CD4-positive, alpha-beta T cell treated with Interleukin-17A for 4 hours (primary cell): ENCODE measurements at places on chromosomes 2 and 18.

GRCh38 chr2:25912851-25913695, 34.8 kb upstream of the ASXL2 start:
- DNase-seq, result no peak

GRCh38 chr2:226059961-226060627, 660.6 kb downstream of the NYAP2 start:
- no peak for DNase-seq

DNA sequence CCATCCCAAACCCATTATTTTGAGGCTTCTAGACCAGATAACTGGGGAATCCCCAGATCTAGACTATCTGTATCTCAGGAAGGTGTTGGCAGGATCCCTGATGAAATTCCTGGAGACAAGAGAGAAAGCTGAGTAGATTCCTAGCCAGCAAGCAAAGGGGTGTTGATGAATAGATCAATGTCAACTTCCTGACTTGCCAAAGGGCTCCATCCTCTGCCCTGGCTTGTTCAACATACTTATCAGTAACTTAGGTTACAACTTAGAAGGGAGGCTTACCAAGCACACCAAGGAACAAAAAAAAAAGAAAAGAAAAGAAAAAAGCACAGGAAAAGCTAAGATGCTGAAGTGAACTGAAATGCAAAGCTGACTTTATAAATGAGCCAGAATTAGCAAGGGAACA, 53.3 kb downstream of the TNS1 start:
- no peak for DNase-seq

GRCh38 chr2:45771261-45771660, 119.8 kb downstream of the PRKCE start:
- no peak for DNase-seq

DNA sequence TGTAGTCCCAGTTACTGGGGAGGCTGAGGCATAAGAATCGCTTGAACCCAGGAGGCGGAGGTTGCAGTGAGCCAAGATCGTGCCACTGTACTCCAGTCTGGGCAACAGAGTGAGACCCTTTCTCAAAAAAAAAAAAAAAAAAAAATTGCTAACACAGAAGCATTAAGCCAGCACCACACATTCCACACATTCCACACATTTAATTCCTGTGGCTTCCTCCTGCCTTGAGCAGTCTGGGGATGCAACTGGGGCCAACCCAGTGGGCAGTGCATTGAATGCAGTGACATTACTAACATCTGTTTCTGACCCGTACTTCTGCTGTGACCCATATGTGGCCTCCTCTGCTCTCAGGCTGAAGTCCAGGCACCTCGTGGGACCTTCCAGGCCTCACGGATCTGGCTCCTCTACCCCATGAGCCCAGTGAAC, 107.0 kb downstream of the BCL2L11 start:
- no peak for DNase-seq

DNA sequence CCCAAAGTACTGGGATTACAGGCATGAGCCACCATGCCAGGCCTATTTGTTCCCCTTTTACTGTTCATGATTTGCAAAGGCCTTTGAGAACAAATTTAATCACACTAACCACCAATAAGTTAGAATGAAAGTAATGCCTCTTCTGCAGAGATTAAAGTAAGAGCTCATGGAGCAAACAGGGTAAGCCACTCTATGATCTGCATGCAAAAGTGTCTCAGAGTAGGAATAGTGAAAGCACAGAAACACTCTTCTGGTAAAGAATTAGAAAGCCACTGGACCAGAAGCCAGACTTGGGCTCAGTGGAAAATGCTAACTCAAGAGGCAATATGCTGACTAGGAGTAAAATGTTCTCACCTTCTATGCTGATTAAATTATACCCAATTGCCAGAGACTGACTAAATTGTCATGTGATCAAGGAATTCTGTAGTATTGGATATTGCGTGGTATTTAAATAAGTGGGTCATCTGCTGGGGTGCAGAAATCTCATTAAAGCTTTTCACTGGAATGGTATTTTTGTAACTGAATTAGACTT, 235.3 kb upstream of the ERBB4 start:
- DNase-seq, result no peak

GRCh38 chr2:126808929-126809328, 89.8 kb upstream of the TEX51 start:
- no peak for DNase-seq

GRCh38 chr2:221915926-221916325, 343.8 kb upstream of the EPHA4 start:
- DNase-seq, result no peak

GRCh38 chr2:48540237-48540935, 10.4 kb downstream of the STON1 start:
- no peak for DNase-seq

- no peak for DNase-seq
Observed at GRCh38 chr2:181371782-181372645, 85.2 kb upstream of the ITGA4 start.

DNA sequence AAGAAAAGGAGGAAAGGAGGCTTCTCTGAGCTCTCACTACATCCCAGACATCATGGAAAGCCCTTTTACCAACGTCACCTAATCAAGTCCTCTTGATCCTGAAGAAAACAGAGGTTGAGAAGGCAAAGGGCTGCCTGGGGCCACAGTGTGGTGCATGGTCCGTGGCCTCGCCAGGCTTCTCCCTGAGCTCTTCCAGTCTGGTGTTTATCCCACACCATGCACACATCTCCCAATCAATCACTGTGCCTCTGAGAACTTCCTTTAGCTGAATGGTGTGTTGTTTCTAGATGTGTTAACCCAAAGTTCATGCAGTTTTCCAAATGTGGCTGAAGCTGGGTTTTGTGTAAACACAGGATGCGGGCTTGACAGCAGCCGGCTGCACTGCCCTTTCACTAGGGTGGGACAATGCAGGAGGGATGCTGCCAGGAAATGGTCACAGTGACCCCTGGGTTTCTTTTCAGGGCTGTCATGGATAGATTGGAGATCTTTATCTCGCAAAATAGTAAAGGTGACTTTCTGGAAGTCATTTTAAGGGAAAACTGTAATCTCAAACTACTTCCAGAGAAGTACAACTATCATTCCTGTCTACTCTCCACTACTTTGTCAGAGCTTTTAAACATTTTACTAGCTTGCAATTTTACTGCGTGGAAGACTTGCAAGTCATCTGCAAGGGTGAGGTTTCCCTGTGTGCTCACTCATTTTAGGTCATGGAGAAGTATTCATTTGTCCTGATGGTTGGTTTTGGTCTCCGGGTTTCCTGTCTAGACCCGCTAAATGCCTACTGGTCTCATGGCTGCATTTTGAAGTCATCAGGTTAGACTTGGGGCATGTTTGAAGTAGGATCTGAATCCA, 54.6 kb downstream of the IL1R2 start:
- DNase-seq, result no peak

GRCh38 chr2:102736110-102736409, 25.8 kb upstream of the TMEM182 start:
- no peak for DNase-seq

- no peak for DNase-seq
Observed at GRCh38 chr2:3597567-3597966, 2.7 kb downstream of the COLEC11 start.

GRCh38 chr2:205989271-205990071, 96.5 kb downstream of the INO80D start:
- no peak for DNase-seq

- DNase-seq, result no peak
Observed at GRCh38 chr2:233022561-233022960, 9.5 kb upstream of the NGEF start.

DNA sequence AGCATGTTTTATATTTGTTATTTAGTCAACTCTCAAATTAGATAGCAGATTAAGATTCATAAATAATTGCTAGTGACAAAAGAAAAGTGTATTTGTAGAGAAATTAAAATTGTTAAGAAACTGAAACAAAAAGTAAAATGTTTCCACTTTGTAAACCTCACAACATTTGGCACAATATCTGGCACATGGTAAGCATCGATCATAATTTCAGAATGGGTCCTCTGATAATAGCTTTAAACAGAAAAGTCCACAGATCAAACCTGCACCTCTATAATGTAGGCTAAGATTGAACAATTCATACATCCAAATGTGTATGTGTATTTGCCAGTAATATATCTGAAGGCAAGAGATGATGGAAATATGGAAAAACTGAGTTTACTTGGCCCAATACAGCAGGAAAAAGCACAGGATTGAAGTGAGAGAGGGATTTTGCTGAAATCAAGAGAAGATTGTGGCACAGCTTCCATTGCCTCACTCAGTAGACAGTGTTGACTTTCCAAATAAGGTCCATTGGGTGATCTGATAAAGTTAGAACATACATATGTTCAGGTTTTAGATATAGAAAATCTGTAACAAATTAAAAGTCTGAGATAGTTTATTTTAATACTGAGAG, 39.4 kb downstream of the COBLL1 start:
- no peak for DNase-seq

DNA sequence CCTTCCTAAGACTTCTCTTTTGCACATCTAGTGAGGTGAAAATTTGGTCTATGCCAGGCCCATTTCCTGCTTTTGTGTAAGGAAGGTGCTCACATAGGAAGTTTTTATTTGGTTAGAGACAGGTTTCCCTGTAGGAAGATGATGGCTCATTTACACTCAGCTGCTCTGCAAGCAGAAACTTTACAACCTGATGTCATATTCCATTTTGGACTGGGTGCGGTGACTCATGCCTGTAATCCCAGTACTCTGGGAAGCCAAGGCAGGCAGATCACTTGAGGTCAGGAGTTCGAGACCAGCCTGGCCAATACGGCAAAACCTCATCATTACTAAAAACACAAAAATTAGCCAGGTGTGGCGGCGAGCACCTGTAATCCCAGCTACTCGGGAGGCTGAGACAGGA, 35.8 kb downstream of the CASP10 start:
- DNase-seq, result no peak

DNA sequence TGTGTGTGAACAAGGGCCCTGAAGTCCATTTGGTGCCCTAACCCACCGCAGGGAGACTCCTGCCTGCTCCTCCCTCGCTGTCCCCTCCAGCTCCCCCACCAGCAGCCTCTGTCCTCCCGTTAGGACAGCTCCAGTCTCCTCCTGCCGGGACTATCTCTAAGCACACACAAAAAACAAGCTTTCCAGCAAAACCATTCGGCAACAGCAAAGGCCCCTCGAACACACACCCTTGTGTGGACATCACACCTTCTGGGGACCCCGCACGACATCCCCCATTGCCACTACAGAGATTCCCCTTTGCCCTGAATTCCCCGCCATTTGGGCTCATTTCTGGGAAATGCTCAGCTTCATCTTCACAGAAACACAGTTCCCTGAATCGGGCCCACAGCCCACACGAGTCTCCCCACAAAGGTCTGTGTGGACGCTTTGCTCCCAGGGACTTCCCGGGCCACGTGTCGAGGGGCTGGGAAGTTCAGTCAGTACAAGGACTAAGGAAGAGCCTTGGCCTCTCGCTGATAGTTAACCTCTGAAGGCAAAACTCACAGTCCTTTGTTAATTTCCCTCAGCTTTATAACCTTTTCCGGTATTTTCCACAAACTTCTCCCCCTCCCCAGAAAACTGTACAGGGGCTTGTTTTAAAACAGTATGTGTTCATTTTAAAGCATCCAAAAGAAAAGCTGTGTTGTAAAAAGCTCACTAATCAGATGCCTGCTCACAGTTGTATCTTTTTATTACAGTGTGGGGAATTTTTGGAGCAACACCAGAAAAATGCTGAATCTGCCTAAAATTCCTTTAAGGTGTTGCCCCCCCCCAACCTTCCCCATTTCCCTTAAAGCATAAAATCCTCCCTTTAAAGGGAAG, 25.9 kb downstream of the SMAD7 start:
- DNase-seq, result peak; percentile 2

- DNase-seq, result no peak
Observed at GRCh38 chr2:163909411-163910080, 173.7 kb upstream of the FIGN start.

DNA sequence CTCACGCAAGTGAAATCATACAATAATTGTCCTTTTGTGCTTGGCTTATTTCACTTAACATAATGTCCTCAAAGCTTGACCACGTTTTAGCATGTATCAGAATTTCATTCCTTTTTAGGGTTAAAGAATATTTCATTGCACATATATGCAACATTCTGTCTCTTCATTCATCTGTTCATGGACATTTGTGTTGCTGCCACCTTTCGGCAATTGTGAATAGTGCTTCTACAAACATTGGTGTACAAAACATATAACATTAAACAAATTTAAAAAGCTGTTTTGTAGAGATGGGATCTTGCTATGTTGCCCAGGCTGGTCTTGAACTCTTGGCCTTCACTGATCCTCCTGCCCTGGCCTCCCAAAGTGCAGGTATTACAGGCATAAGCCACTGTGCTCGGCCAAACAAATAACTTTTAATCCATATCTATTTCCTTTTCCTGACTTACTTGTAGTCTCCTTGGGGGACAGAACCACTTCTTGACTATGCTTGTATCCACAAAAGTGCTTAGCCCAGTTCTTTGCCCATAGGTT, 209.3 kb downstream of the SLC4A3 start:
- no peak for DNase-seq

- DNase-seq, result no peak
Observed at GRCh38 chr2:25039126-25039525, 2.8 kb upstream of the EFR3B start.

DNA sequence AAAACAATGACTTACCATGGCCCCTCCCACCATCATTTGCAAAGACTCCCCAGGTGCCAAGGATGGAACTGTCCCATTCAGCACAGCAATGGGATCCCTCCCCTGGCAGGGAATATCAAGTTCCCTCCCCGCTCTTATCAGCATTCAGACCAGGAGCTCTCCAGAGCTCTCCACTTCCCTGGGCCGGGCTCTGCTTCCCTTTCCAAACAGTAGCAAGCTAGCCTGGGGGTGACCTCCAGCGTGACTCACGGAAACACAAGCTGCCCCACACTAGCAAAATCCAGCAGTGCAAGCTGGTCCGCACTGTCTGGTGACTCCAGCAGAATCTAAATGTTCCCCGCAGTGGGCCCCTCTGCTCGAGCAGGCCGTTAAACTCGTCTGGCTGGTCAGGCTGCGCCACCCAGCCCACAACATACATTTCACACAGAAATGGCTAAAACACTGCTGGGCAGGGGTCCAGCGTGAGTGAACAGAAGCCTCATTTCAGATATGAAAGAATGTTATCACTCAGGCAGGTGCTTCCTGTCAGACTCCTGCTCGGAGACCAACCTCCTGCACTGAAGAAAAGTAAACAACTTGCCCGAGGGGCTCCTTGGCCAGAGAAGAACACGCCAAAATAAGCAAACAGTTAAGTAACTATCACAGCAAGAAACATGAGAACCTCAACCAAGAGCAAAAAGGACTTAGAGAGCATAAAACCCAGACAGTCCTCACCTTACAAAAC, 33.9 kb downstream of the STAT1 start:
- DNase-seq, result no peak

DNA sequence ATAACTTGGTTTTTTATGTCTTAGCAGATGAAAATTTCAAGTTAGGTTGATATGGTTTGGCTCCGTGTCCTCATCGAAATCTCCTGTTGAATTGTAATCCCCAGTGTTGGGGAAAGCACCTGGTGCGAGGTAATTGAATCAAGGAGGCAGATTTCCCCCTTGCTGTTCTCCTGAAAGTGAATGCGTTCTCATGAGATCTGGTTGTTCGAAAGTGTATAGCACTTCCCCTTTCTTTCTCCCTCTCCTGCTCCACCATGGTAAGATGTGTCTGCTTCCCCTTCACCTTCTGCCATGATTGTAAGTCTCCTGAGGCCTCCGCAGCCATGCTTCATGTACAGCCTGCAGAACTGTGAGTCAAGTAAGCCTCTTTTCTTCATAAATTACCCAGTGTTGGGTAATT, 242.1 kb upstream of the TNP1 start:
- DNase-seq, result no peak
